ENCODE measurements at places on chromosomes 4 and X.

DNA sequence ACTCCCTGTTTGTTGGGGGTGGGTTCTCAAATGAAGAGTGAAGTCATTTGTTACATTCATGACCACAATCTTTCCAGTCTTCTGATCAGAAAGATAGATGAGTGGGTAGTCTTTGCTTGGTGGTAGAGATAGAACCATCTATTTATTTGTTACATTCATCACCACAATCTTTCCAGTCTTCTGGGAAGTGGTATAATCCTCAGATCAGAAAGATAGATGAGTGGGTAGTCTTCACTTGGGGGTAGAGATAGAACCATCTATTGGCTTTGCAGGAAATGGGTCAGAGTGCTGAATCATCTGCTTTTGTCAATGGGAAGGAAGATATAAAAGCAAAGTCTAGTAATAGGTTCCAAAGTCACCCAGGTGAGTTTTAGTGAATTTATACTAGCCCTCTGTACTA is 64.2 kb upstream of the EPGN start:
- DNase-seq, result no peak

DNA sequence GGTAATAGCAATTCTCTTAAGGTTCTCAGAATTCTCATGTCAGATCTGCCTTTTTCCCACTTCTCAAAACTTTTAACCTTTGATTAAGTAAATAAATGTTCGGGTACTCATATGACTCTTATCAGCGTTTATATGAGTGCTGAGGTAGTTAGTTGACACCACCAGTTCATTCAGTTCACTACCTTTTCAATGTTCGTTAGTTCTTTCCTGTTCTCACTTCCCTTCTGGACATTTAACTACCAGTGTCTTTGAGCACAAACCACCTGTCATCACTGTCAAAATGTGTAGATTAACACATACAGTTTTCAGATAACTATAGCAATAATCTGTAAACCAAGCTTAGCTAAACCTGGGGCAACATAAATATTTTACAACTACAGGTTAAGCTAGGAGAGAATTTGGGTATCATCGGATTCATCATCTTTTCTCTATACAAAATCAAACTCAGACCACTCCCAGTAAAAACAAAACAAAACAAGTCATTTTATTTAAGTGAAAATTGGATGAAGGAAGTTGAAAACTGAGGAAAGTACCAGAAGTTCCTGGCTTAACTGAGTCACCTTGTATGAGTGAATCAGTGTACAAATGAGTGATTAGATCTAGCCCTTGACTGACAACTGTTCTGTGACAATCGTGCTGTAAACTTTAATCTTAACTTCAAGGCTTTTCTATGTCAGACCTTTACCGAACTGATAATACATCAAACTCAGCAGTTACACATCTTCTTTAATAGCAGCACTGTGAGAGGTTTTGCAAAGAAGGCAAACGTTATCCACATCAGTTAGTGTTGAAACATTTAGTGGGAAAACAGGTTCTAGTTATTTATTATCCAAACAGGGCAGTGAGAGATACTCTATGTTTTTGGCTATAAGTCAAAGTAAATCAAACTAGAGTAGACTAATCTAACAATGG is 41.9 kb downstream of the ARHGEF38 start:
- DNase-seq, result no peak

DNA sequence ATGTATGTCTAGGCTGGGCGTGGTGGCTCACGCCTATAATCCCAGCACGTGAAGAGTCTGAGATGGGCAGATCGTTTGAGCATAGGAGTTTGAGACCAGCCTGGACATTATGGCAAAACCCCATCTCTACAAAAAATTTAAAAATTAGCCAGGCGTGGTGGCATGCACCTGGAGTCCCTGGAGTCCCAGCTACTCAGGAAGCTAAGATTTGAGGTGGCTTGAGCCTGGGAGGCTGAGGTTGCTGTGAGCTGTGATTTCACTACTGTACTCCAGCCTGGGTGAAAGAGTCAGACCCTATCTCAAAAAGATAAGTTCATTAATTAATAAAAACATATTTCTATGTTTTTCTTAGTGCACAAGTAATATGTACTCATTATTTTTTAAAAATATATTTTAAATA is 238.1 kb downstream of the ARHGAP24 start:
- no peak for DNase-seq

GRCh38 chr4:97457253-97457652 is 686.0 kb downstream of the STPG2 start:
- no peak for DNase-seq

DNA sequence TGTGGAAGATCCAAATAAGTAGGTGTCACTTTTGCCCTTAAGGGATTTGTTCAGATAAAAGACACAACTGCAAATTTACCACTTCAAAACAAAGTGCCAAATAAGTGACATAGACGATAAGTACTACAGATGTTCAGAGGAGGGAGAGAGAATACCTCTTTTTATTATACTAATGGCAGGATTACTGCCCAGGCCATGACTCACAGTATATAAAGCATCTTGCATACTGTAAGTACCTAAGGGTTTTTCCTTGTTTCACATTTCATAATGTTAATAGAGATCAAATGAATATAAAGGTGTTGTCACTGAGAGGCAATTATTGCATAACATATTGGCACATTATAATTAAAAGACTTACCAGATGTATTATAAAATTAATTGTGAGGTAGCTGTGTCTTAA is 46.4 kb downstream of the PTPN13 start:
- DNase-seq, result no peak

DNA sequence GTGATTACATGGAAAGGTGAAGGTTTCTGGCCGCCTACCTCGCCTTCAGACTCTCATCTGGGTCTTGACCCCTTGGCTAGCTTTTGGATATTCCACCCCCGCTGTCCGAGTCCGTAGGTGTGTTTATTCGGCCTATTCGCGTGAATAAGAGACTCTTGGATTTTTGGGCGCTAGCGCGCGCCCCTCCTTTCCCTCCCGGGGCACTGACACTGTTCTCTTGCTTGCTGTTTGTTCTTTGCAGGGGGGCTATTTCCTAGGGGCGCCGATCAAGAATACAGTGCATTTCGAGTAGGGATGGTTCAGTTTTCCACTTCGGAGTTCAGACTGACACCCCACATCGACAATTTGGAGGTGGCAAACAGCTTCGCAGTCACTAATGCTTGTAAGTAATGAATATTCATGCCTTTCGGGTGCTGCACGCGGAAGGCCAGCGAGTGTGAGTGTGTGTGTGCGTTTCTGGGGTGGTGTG is 932 bp downstream of the GRIA2 start:
- no peak for DNase-seq

GRCh38 chr4:176507845-176508533 is 188.2 kb downstream of the SPCS3 start:
- no peak for DNase-seq

Data from stimulated activated CD4-positive, alpha-beta T cell treated with anti-CD3 and anti-CD28 coated beads, Interleukin-12 subunit alpha, Interleukin-12 subunit beta, amount 100 ng/mL, for 24 hours (primary cell).